ENCODE measurements at places on chromosomes 1 and 21. TPM values are rescaled to one million over a fixed set of nuclear protein-coding genes. Genes with fewer than 3 reads are reported as not detected.

AMY1A gene
- total RNA-seq: not detected

EXTL1 gene
- not detected for total RNA-seq

CFAP107 gene
- not detected for total RNA-seq

DNA sequence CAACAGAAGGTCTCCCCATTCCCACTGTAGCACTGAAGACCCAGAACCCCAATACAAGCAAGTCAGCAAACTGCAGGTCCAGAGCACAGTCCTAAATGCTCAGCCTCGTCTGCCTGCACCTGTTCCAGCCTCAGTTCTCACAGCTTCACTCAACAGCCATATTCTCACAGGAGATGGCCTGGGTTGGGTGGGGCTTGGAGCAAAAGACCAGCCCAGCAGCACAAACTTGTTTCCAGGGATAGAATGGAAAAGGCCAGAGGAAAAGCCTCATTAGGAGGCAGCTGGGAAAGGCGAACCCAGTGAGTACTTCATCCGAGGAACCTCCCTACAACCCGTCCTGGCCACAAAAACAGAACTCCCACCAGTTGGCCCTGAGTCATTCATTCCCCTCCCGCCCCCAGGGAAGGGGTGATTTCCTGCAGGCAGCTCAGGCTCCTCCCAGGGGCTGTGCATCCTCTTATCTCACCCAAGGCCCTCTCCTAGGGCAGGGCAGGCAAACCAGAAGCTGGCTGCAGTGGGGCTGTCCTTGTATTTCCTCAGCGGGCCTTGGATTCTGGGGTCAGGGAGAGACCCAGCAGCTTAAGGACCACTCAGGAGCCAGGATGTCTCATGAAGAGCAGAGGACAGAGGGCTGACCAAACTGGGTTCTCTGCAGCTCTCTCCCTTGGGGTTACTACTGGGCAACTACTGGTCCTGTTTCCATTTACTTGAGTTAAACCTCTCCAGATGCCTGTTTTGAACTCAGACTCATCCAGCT is 7.4 kb upstream of the MPL start:
- H3K4me3 ChIP-seq: peak overlapping the region; percentile 38
- DNase-seq: peak; percentile 78
- peaks cover 1% of the 10 kb centered on the region for H3K36me3 ChIP-seq
- no peaks in the 10 kb centered on the region for H3K27me3 ChIP-seq
- peaks cover 23% of the 10 kb centered on the region for H3K4me1 ChIP-seq
- peak overlapping the region; percentile 84 for H3K27ac ChIP-seq

- no peak overlapping the region for H3K27ac ChIP-seq
- DNase-seq: no peak
- no peaks in the 10 kb centered on the region for H3K36me3 ChIP-seq
- no peak overlapping the region for H3K4me3 ChIP-seq
- no peaks in the 10 kb centered on the region for H3K27me3 ChIP-seq
- H3K4me1 ChIP-seq: no peaks in the 10 kb centered on the region
Observed at GRCh38 chr1:177424744-177425143, 254.0 kb downstream of the BRINP2 start.

DNA sequence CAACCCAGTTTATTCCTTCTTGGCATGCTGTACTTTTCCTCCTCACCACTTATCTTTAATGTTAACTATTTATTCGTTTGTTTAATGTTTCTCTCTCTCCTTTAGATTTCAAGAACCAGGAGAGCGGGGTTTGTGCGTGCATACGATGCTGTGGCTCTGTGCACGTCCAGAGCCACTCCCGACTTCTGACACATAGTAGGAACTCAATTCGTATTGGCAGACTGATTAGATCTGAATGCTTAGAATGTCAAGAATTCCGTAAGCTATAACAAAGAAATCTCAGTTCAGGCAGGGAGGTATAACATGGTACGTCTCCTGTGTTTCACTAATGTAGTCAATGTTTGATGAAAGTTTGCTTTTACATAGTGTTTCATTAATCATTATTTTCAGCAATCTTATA is 7.3 kb upstream of the GRIK1 start:
- H3K4me1 ChIP-seq: no peaks in the 10 kb centered on the region
- peaks cover 4% of the 10 kb centered on the region for H3K27me3 ChIP-seq
- DNase-seq: no peak
- no peak overlapping the region for H3K27ac ChIP-seq
- H3K36me3 ChIP-seq: no peaks in the 10 kb centered on the region

- H3K36me3 ChIP-seq: no peaks in the 10 kb centered on the region
- H3K27ac ChIP-seq: no peak overlapping the region
- no peak overlapping the region for H3K4me3 ChIP-seq
- H3K27me3 ChIP-seq: peaks cover 41% of the 10 kb centered on the region
- DNase-seq: no peak
- H3K4me1 ChIP-seq: no peaks in the 10 kb centered on the region
Observed at GRCh38 chr1:3656450-3657095, 4.3 kb downstream of the TP73 start.

DNA sequence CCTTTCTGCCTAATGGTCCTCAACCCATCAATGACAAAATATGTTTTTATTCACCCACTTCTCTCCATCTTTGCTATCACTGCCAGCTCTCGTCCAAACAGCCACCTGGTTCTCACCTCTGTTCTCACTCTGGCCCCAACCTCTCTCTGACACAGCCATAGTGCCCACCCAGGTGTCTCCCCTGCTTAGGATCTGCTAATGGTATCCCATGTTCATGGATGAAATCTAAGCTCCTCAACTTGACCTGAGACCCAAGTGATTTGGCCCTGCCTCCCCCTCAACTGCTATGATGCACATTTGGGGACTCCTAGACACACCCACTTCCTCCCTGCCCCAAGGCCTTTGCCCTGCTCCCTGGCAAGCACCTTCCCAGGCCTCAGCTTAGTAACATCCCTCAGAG is 25.9 kb downstream of the KIF17 start:
- H3K27me3 ChIP-seq: peaks cover 14% of the 10 kb centered on the region
- H3K27ac ChIP-seq: no peak overlapping the region
- H3K36me3 ChIP-seq: no peaks in the 10 kb centered on the region
- peaks cover 6% of the 10 kb centered on the region for H3K4me1 ChIP-seq

- no peak overlapping the region for H3K27ac ChIP-seq
- H3K36me3 ChIP-seq: peaks cover 19% of the 10 kb centered on the region
- peak; percentile 25 for DNase-seq
- H3K27me3 ChIP-seq: no peaks in the 10 kb centered on the region
Observed at GRCh38 chr1:86865973-86866637, 47.8 kb downstream of the SELENOF start.

GRCh38 chr1:186212568-186213224 is 162.4 kb downstream of the TPR start:
- no peaks in the 10 kb centered on the region for H3K36me3 ChIP-seq
- H3K4me3 ChIP-seq: no peak overlapping the region
- no peak overlapping the region for H3K27ac ChIP-seq
- H3K4me1 ChIP-seq: no peaks in the 10 kb centered on the region
- H3K27me3 ChIP-seq: peaks cover 27% of the 10 kb centered on the region
- peak; percentile 77 for DNase-seq

- H3K4me3 ChIP-seq: no peak overlapping the region
- DNase-seq: no peak
- H3K4me1 ChIP-seq: peaks cover 2% of the 10 kb centered on the region
- peaks cover 6% of the 10 kb centered on the region for H3K36me3 ChIP-seq
- H3K27ac ChIP-seq: no peak overlapping the region
- H3K27me3 ChIP-seq: no peaks in the 10 kb centered on the region
Observed at GRCh38 chr21:44333509-44334328, 5.5 kb downstream of the CFAP410 start.

- no peak overlapping the region for H3K27ac ChIP-seq
- H3K4me1 ChIP-seq: no peaks in the 10 kb centered on the region
- no peaks in the 10 kb centered on the region for H3K36me3 ChIP-seq
Observed at GRCh38 chr1:78722947-78723346, 73.3 kb downstream of the IFI44 start.

DNA sequence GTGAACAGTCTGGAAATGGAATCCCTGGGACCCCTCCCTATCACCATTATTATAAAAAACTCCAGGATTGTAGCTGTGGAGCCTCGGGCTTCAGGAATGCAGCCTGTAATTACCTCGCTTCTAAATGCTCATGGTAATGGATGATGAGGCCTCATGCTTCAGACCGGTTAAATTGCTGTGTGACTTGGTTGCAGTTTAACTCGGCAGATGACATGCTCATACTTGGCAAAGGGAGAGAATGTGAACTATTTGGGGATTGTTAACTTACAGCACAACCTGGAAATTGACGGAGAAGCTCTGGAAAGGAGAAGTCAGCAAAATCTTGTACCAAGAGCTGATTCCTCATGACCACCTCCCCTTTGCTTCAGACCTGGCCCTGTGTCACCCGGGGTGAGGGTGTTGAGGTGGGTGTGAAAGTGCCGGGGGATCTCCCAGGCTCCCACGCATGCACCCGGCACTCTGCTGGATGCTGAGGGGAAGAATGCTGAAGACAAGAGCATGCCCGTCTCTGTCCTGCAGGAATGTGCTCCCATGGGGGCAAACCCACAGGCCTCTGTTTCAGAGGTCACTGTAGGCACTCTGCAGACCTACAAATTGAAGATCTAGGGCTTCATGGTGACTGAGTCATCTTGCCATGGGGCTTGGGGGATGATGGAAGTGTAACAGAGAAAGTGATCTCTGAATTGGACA is 364.8 kb downstream of the RPS6KC1 start:
- H3K36me3 ChIP-seq: no peaks in the 10 kb centered on the region
- no peak for DNase-seq
- H3K27me3 ChIP-seq: no peaks in the 10 kb centered on the region
- H3K4me3 ChIP-seq: no peak overlapping the region
- H3K4me1 ChIP-seq: no peaks in the 10 kb centered on the region

DNA sequence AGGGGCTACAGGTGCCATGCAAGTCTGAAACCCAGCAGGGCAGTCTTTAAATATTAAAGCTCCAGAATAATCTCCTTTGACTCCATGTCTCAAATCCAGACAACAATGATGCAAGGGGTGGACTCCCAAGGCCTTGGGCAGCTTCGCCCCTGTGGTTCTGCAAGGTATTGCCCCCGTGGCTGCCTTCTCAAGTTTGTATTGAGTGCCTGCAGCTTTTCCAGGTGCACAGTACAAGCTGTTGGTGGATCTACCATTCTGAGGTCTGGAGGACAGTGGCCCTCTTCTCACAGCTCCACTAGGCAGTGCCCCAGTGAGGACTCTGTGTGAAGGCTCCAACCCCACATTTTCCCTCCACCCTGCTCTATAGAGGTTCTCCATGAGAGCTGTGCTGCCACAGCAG is 3.7 kb upstream of the MROH9 start:
- peaks cover 4% of the 10 kb centered on the region for H3K27me3 ChIP-seq
- H3K36me3 ChIP-seq: no peaks in the 10 kb centered on the region
- no peak overlapping the region for H3K4me3 ChIP-seq
- no peaks in the 10 kb centered on the region for H3K4me1 ChIP-seq
- no peak overlapping the region for H3K27ac ChIP-seq

- H3K27me3 ChIP-seq: no peaks in the 10 kb centered on the region
- H3K36me3 ChIP-seq: no peaks in the 10 kb centered on the region
- no peak overlapping the region for H3K4me3 ChIP-seq
- peak; percentile 46 for DNase-seq
Observed at GRCh38 chr1:111509997-111510375, 6.6 kb upstream of the ADORA3 start.

DNA sequence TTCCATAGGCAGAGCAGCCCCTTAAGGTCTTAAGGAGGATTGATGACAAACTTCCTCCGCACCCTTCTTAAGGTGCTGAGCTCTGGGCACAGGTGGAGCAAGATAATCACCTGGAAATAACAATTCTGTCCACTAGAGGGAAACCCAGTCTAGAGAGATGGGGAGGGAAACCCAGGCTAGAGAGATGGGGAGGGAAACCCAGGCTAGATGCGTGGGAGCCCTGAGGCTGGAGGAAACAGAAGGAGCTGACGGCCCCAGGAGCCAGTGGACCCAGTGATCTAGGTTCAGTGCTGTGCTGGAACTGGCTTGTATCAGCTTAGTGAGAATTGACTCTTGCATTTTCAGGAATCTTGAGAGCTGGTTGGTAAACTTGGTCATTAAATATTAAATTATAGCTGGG is 17.8 kb upstream of the MYCL start:
- H3K4me3 ChIP-seq: no peak overlapping the region
- no peak overlapping the region for H3K27ac ChIP-seq
- peaks cover 2% of the 10 kb centered on the region for H3K4me1 ChIP-seq
- H3K36me3 ChIP-seq: no peaks in the 10 kb centered on the region
- H3K27me3 ChIP-seq: peaks cover 3% of the 10 kb centered on the region
- DNase-seq: peak; percentile 83

DNA sequence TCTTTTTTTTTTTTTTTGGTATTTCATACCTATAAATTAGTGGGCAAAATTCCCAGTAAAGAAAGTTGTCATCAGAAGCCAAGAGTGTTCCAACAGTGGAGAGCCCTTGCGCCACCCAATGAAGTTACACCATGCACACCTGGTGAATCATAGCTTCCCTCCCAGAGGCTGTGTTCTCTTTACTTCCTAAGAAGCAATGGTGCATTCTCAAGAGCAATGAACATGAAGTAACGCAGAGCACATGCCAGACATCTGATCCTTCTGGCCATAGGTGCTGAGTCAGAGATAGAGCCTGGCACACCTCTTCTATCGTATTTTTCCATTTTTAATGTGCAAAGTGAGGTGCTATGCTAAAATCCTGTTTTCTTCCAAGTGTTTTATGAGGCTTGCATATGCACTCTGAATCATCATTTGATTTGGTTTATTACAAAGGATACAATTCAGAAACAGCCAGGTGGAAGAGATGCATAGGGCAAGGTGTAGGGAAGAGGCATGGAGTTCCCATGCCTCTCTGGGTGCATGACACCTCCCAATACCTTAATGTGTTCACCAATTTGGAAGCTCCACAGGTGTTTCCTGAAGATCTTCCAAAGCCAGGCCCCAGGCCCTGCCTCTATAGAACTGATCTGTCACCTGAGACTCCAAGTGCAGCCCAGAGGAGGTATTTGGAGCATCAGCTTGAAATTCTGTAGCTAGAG is 408.0 kb downstream of the SIPA1L2 start:
- no peak overlapping the region for H3K4me3 ChIP-seq
- no peaks in the 10 kb centered on the region for H3K36me3 ChIP-seq
- DNase-seq: no peak
- peaks cover 7% of the 10 kb centered on the region for H3K4me1 ChIP-seq

- H3K36me3 ChIP-seq: no peaks in the 10 kb centered on the region
- H3K4me1 ChIP-seq: no peaks in the 10 kb centered on the region
- peaks cover 3% of the 10 kb centered on the region for H3K27me3 ChIP-seq
- H3K27ac ChIP-seq: no peak overlapping the region
- no peak for DNase-seq
Observed at GRCh38 chr1:77064246-77064645, 155.0 kb downstream of the PIGK start.

DNA sequence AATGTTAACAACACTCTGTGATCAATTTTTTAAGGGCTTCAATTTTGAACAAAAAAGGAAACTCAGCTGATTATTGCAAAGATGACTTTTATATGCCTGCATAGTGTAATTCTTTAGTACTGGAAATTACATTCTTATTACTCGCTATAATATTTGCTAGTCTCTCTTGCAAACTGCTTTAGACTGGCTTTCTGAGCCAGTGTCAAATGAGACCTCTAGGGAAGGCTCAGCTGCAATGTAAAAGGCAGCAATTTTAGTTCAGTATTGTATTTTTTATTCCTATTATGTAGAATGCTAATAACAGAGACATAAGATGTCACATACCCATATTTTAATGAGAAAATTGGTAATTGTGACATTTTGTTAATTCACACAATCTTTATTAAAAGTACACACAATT is 338.1 kb upstream of the LYPLAL1 start:
- H3K4me3 ChIP-seq: no peak overlapping the region
- DNase-seq: no peak
- no peak overlapping the region for H3K27ac ChIP-seq

GRCh38 chr1:97254731-97255463 is 533.3 kb downstream of the PTBP2 start:
- H3K27me3 ChIP-seq: no peaks in the 10 kb centered on the region
- no peaks in the 10 kb centered on the region for H3K36me3 ChIP-seq
- DNase-seq: no peak
- no peak overlapping the region for H3K27ac ChIP-seq

GRCh38 chr1:36782785-36783184 is 251.5 kb downstream of the GRIK3 start:
- H3K27ac ChIP-seq: no peak overlapping the region
- H3K36me3 ChIP-seq: no peaks in the 10 kb centered on the region
- no peak for DNase-seq
- no peak overlapping the region for H3K4me3 ChIP-seq

All from activated CD4-positive, alpha-beta T cell treated with anti-CD3 and anti-CD28 coated beads, Interleukin-2, amount 10 ng/mL, durations not matched to agents 24 days and 14 days (primary cell).